ENCODE measurements at places on chromosomes 3 and 15.

DNA sequence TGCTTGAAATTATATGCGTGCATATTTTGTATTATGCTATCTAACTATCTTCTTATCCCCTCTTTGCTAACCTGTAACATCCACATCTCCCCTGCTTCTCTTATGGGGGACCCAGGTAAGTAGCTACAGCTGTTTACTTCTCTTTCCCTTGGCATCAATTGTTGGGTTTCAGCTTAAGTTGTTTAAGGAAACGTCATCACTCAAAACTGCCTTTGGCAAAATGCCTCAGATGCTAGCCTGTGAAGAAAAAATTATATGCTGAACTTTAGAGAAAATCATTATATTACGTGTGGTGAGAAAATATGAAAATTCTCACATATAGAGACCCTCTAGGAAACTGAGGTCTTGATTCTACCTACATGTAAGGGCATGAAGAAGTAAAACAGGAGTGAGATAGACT is 447.0 kb upstream of the NECTIN3 start:
- no peak for DNase-seq

GRCh38 chr3:111761309-111761795 is 97.7 kb upstream of the PHLDB2 start:
- DNase-seq: no peak

DNA sequence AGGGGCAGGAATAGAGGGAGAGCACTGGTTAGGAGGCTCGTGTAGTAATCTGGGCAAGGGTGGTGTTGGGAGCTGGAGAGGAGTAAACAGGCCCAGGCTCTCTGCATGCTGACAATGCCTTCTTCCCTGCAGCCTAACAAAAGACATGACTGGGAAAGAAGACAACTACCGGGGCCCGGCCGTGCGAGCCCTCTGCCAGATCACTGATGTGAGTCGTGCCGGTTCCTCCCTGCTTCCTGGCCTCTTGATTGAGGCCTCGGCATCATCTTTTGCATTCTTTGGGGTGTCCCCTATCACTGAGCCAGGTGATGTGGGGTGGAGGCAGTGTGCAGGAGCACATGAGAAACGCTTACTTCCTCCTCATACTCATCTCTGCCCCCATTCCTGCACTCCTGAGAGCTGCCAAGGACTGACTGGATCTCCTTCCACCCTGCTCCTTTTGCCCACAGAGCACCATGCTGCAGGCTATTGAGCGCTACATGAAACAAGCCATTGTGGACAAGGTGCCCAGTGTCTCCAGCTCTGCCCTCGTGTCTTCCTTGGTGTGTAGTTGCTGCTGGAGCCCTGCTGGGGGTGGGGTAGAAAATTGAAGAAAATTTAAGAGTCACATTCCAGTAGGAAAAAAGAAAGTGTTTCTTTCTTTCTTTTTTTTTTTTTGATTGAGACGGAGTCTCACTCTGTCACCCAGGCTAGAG is 5.3 kb downstream of the COPG1 start:
- DNase-seq: no peak

- no peak for DNase-seq
These were observed 245.7 kb downstream of the FGF12 start for GRCh38 chr3:192481638-192482037.

DNA sequence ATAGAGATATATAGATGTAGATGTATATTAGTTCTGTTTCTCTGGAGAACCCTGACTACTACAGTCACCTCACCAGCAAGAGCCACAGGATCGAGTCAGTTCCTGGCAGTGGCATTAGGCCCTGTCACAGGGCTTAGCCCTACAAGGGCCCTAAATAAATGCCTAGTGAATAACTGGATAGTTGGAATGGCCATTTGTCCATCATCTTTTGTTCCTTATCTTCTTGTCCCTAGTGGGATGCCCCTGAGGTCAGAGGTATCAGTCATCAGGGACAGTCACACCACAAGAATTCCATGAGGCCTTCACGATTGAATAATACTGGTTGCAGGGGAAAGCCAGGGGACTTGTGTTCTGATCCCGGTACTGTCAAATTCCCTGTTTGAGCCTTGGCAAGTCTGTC is 204.9 kb upstream of the PPP2R3A start:
- DNase-seq: no peak

DNA sequence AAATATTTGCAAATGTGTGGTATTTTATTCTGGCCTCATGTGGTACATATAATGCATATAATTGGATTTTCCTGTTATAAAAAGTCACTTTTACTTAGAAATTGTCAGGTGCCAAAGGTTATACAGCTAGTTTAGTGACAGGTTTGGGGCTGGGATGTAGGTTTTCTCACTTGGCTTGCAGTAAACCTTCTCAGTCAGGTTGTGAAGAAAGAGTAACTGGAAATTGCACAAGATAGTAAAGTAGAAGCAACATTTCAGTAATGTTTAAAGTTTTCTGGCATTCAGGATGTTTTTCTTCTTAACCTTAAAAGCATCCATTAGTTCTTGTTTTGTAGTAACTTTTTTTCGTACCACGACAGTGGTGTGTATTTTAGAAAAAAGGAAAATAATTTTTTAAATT is 53.9 kb downstream of the MEF2A start:
- no peak for DNase-seq

Measured in upper lobe of left lung (tissue), 6 donors.